ENCODE measurements at places on chromosomes 5 and 9.

DNA sequence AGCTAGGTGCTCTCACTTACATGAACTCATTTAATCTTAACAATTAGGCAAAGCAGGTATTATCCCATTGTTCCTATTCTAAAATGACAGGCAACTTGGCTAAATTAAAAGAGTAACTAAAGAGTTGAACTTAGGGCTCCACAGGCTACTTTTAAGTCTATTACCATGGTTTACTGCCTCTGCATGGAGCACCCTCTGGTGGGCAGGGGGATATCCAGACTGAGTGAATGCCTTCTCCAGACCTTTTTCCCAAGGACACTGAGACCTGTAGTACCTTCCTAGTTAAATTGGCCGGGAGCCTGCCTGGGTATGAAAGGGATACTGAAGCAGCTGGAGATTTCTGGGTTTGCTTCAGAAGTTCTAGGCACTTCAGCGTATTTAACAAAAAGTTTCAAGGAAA, 238.1 kb downstream of the ELAVL2 start:
- no peak for DNase-seq

DNA sequence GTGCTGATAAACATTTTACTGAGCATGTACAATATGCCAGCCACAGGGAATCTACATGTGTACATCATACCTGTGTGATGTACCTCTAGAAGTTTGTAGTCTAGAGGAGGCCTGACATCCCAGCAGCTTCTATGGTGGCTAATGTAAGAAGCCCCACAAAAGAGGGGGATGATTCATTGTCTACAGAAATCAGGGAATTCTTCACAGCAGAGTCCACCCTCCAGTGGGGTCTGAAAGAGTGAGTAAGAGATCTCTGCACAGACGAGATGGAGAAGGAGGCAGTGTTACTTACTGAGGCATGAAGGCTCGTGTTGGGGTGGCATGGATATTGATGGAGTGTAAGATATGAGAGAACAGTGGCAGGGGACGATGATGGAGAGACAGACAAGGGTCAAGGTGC, 103.0 kb downstream of the NTRK2 start:
- DNase-seq, result no peak

DNA sequence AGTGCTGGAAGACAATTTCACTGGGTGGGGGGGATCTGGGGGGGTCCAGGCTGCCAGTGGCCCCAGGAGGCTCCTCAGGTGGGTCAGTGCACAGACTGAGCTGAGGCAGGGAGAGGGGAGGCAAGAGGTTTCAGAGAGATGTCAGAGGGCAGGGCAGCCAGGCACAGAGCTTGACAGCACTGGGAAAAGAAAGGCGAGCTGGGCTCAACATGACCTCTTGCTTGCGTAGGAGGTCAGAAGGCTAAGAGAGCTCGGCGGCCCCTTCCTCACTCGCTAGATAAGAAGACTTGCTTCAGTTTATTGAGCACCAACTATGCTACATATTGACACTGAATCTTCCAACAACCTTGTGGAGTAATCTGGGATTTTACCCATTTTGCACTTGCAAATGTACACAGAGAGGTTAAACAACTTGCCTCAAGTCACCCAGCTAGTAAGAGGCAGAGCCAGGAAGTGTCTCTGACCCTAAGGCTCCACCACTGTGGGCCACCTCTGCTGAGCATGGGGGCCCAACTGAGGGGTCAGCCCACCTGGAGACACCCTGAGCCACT, 3.5 kb downstream of the PDLIM7 start:
- DNase-seq, result no peak

DNA sequence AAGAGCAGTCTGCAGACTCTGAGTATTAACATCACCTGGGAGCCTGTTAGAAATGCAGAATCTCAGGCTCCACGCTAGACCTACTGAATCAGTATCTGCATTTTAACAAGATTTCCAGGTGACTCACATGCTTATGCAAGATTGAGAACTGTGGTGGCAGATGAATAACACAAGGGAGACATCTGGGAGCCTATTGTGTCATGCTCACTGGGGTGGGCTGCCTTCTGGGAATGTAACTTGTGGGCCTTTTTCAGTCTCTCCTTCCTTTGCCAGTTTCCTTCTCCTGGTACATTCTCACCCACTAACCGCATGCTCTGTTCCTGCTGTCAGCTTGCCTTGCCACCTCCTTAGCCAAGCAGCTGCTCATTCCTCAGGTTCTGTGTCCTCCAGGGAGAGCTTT, 176.6 kb upstream of the C9orf72 start:
- no peak for DNase-seq

DNA sequence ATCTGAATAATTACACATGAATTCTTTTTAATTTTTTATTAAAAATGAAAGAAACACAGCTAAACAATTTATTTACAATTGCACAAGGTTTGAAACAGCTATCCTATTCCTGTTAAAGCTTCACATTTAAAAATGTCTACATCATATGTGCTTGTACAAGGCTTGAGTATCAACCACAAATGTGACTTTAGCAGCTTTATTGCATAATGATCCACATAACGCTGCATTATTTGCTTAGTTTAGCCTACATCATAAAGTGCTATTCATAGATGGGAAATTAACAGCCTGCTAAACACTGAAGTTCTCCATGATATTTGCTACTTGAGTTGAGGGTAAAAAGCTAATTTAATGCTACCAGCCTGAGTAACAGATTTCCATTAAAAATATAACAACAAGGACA, 45.0 kb downstream of the TRIM36 start:
- no peak for DNase-seq

DNA sequence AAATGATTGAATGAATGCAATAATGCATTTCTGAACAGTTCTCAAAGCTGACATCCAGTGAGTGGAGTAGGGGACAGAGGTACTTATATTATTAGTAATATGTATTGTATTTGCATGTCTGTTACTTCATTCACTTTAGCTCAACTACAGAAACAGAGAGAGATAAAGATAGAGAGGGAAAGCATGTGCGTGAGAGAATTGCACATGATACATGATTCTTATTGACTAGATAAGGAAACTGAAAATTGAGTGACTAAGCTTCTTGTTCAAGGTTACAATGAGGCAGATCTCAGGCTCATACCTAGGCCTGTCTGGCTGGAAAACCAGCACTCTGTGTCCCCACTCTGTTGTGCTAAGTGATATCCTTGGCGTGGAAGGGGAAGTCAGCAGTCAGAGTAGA, 337.7 kb upstream of the KLF4 start:
- no peak for DNase-seq

- DNase-seq, result no peak
Measured at GRCh38 chr5:45680950-45681349, 15.2 kb downstream of the HCN1 start.

DNA sequence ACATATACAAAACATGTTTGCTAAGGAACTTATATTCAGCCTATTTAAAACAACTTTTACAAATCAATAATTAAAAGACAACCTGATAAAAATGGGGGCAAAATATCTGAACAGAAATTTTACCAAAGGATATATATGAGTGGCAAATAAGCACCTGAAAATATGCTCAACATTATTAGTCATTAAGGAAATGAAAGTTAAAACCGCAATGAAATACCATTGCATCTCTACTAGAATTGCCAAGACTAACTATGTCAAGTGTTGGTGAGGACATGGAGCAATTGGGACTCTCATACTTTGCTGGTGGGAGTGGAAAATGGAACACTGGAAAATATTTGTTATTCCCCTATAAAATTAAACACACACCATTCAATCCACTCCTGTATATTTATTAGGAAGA, 26.3 kb upstream of the PPP2R2B start:
- DNase-seq, result no peak

DNA sequence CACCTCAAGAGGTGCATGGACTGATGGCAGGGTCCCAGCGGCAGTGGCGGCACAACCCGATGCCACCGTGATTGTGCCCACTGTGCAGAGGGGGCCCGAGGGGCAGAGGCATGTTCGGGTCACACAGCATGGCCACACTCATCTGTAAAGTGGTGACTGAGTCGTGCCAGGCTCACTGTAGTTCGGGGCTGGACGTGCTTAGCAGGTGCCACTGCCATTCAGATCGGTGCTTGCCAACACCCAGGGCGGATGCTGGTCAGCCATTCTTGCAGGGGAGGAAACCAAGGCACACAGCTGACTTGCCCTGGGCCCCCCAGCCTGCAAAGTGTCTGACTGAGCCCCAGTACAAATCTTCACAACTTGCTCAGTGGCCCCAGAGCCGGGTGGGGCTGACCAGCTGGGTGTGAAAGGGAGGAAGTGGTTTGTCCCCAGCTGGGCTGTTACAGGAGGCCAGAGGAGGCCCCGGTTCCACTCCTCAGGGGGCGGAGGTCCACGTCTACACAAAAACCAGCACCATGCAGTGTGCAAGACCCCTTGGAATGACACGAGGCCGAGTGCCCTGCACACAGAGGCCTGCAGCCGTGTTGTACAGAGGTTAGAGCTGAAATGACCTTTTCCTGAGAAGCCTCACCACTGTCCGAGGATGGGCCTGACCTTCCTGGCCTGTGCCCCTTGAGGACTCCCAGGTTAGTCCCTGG, 17.9 kb downstream of the FGD3 start:
- DNase-seq, result no peak

DNA sequence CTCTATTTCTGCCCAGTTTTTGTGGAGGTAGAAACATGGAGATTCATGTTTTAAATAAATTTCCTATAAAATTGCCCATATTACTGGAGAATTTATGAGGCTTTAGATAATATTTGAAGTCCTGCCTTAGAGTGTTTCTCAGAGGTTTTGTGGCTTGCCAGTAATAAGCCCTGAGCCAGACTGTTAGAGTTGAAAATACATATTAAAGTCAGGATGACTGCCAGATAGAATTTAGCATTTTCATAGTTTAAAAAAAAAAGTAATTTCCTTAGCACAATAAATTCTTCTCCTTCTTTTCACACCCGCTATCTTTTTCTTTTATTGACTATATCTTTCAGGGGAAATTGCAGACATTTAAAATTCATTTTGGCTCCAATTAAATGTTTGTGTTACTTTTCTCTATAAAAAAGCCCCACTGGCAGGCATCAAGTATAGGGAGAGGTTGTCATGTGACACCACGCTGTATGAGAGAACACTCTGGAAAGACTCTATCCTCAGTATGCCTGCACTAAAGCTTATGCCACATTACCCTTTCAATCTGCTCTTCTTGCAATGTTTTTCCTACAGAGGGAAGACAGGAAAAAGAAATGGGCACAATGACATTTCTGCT, 135.2 kb downstream of the MPDZ start:
- no peak for DNase-seq

GRCh38 chr5:102855681-102856388, 100.7 kb downstream of the PAM start:
- DNase-seq, result no peak

DNA sequence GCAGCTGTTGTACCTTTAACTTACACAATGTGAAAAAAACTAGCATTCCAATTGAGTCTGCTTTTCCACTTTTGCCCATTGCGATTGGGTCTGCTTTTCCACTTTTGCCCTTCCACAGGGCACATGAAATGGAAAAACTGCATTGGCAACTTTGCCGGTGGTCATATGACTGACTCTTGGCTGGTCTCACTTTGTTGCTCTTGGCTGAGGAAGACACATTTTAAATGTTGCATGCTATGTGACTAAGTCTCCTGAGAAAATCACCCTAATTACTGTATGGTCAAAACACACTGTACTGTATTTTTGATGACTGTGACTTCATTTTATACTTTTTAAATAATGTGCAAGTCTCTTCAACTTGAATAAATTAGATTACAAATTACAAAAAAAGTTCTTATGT, 1.6 kb upstream of the OXCT1 start:
- DNase-seq, result no peak

DNA sequence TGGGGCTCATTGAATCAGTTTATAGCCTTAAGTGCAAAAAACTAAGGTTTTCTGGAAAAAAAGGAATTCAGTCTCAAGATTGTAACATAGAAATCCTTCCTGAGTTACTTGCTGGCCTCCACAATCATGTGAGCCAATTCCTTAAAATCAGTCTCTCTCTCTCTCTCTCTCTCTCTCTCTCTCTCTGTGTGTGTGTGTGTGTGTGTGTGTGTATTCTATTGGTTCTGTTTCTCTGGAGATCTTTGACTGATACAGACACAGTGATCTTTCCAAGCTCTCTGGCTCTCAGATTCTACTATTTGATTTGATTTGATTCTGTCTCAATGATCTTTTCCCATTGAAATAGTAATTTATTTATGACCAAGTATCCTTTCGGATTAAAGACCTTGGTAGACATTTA, 74.6 kb downstream of the CFAP95 start:
- no peak for DNase-seq
